ENCODE measurements at places on chromosomes 12 and 14. TPM values are rescaled to one million over a fixed set of nuclear protein-coding genes. Genes with fewer than 3 reads are reported as not detected.

GRCh38 chr12:62192903-62193250 lies 67.3 kb upstream of the USP15 start:
- peaks cover 5% of the 10 kb centered on the region for H3K36me3 ChIP-seq
- peaks cover 42% of the 10 kb centered on the region for H3K27me3 ChIP-seq
- peaks cover 22% of the 10 kb centered on the region for H3K4me1 ChIP-seq
- peak overlapping the region; percentile 89 for H3K4me3 ChIP-seq
- no peak for DNase-seq
- no peak overlapping the region for H3K27ac ChIP-seq

DNA sequence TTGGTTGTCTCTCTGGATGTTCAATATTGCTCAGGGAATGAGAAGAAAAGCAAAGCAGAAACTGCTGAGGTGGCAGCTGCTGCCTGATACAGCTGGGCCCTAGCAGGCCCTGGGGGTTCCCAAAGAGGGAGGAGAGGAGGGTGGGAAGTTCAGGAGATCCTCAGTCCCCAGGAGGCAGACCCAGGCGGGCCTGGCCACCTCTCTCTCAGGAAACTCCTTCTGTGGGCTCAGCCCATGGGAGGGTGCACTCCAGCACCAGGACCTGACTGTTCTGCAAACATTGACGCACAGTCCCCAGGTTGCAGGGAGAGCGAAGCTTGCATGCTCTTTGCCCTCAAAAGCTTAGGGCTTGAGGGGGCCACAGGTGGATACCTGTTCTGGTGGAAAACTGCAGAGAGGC lies 29.6 kb downstream of the IRF2BPL start:
- no peaks in the 10 kb centered on the region for H3K36me3 ChIP-seq
- H3K4me1 ChIP-seq = peaks cover 12% of the 10 kb centered on the region
- H3K27me3 ChIP-seq = peaks cover 11% of the 10 kb centered on the region
- H3K27ac ChIP-seq = no peak overlapping the region
- no peak overlapping the region for H3K4me3 ChIP-seq

- peak overlapping the region; percentile 88 for H3K27ac ChIP-seq
- peaks cover 7% of the 10 kb centered on the region for H3K4me1 ChIP-seq
- DNase-seq = no peak
- H3K36me3 ChIP-seq = peaks cover 19% of the 10 kb centered on the region
Measured at GRCh38 chr12:117161460-117162166, 28.7 kb downstream of the FBXO21 start.

DNA sequence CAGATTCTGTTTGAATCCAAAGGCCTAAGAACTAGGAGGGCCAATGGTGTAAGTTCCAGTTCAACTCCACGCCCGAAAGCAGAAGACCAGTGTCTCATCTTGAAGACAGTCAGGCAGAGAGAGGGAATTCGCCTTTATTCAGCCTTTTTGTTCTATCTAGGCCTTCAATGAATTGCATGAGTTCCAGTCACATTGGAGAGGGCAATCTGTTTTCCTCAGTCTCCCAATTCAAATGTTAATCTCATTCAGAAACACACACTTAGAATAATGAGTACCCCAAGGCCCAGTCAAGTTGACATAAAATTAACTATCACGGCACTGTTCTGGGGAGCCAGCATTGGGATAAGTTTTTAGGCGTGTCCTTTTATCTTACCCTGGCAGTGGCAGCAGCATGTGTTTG lies 65.8 kb downstream of the C14orf39 start:
- no peaks in the 10 kb centered on the region for H3K27me3 ChIP-seq
- H3K36me3 ChIP-seq = peaks cover 2% of the 10 kb centered on the region

DNA sequence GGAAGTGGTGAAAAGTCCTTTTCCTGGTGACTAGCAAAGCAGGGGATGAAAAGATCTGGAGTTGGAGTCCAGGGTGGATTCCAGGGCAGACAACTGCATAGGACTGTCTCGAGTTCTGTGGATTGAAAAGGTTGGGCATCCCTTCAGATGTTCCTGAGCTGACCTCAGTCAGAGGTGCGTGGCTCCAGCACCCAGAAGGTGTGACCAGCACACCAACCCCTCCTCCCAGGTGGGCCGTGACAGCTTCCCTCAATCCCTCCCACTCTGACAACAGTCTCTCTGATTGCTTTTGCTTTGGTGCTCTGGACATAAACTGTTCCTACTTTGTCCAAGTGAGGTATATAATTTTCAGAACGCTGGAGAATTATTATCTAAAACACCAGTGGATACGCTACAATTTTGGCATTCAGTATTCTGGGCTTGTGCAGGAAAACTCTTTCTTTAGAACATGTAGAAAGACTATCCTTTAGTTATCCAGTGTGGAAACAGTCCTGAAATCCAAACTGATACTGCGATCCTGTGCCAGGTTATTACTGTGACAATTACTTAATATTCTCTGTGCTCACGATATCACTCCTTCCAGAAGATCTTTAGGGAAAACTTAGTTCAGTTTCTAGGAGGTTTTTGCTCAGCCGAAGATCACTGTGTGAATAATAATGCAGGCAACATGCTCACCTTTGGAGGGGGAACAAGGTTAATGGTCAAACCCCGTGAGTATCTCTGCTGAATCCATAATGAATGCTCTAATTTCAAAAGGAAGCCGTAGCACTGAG lies 87.9 kb downstream of the DAD1 start:
- H3K27me3 ChIP-seq = no peaks in the 10 kb centered on the region
- H3K4me3 ChIP-seq = peak overlapping the region; percentile 85
- H3K27ac ChIP-seq = peak overlapping the region; percentile 100
- no peak for DNase-seq

- peak overlapping the region; percentile 24 for H3K27ac ChIP-seq
- H3K36me3 ChIP-seq = peaks cover 2% of the 10 kb centered on the region
- H3K4me1 ChIP-seq = peaks cover 4% of the 10 kb centered on the region
- H3K27me3 ChIP-seq = no peaks in the 10 kb centered on the region
- H3K4me3 ChIP-seq = no peak overlapping the region
Measured at GRCh38 chr12:109579639-109580038, 6.0 kb downstream of the MVK start.

DNA sequence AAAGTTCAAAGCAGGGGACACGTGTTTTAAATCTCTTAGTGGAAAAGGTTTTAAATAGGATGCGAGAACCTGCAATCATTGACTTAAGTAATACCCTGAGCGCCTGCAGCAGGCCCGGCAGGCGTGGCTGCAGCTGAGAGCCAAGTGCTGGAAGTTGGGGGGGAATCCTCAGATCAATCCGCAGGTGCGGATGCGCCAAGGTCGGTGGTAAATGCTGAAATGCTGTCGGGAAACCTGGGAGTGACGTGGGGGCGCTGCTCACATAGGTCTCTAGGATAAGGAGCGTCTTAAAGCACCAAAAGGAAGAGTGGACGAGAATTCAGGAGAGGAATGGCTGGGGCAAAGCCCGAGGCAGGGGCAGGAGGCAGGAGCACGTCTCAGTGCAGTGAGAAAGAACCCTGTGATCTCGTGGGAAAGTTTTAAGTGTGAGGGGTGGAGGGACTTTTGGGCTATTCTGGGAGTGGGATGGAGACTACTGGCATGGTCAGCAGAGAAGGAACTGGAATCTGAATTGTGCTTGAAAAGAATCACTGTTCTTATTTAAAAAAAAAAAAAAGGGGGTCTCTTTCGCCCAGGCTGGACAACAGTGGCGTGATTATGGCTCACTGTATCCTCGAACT lies 883 bp upstream of the CDCA4 start:
- H3K4me1 ChIP-seq = peaks cover 39% of the 10 kb centered on the region
- peak; percentile 28 for DNase-seq
- H3K27ac ChIP-seq = peak overlapping the region; percentile 98
- H3K27me3 ChIP-seq = no peaks in the 10 kb centered on the region
- H3K36me3 ChIP-seq = no peaks in the 10 kb centered on the region

- H3K27ac ChIP-seq = no peak overlapping the region
- H3K4me1 ChIP-seq = peaks cover 20% of the 10 kb centered on the region
- H3K36me3 ChIP-seq = peaks cover 16% of the 10 kb centered on the region
- H3K27me3 ChIP-seq = peaks cover 77% of the 10 kb centered on the region
- peak overlapping the region; percentile 41 for H3K4me3 ChIP-seq
- DNase-seq = no peak
Measured at GRCh38 chr12:50059440-50060119, 2.2 kb downstream of the ASIC1 start.

DNA sequence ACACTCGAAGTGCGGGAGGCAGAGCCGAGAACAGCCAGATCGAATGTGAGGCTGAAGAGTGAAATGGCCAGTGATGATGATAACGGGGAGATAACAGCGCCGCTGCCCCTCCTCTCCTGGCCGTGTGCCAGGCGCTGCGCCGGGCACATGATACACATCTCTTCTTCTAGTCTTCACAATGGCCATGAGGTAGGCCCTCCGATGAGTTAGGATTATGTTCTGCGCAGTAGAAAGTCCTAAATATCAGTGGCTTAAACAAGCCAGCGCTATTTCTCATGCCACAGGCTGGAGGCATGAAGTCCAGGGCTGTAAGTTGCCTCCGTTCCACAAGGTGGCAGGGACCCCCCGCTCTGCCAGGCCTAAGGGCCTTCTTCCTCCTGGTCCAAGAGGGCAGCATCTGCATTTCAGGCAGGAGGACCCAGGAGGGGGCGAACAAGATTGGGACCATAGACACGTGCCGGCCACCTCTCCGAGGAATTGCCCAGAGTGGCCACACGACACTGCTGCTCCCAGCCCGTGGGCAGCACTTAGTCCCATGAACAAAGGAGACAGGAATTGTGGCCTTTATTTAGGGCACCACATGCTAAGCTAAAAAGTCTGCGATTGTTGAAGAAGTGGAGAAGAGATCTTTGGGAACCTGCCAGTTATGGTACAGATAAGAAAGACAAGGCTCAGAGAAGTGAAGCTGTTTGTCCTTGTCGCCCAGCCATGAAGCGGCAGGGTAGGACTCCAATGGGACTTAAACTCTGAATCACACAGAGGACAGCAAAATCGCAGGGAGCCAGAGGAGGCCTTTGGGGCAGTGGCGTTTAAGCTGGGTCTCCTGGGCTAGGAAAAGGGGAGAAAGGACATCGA lies 10.9 kb upstream of the HVCN1 start:
- H3K27me3 ChIP-seq = no peaks in the 10 kb centered on the region
- peak overlapping the region; percentile 31 for H3K4me3 ChIP-seq

- H3K27me3 ChIP-seq = peaks cover 20% of the 10 kb centered on the region
- H3K4me1 ChIP-seq = peaks cover 3% of the 10 kb centered on the region
Measured at GRCh38 chr14:32509632-32510187, 180.6 kb downstream of the AKAP6 start.

DNA sequence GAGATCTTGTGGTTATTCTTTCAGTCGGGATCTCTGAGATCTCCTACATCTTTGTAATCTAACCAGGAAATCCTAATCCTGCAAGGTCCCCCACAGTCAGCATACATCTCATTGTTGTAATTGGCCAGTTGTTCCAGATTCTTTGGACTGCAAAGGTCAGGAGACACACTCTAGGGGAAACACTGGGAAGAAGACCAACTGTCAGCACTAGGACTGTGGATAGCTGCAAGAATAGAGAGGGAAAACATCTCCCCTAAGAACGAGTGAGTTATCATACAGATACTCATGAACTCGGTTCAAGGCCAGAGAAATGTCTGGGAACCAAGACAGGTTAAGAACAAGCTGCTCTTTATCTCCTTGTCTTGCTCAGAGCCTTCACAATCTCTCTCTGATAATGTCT lies 217.9 kb upstream of the TMPO start:
- H3K27me3 ChIP-seq = peaks cover 33% of the 10 kb centered on the region
- no peak for DNase-seq
- no peaks in the 10 kb centered on the region for H3K4me1 ChIP-seq
- H3K4me3 ChIP-seq = no peak overlapping the region
- H3K27ac ChIP-seq = no peak overlapping the region
- H3K36me3 ChIP-seq = no peaks in the 10 kb centered on the region

- H3K4me3 ChIP-seq = no peak overlapping the region
- DNase-seq = no peak
- peaks cover 1% of the 10 kb centered on the region for H3K36me3 ChIP-seq
- no peaks in the 10 kb centered on the region for H3K27me3 ChIP-seq
Measured at GRCh38 chr12:67457778-67458665, 188.9 kb downstream of the CAND1 start.

The ACSM4 gene
- not detected for total RNA-seq

The SYNE3 gene
- 59.6 TPM for total RNA-seq

The GARIN6 gene
- not detected for total RNA-seq

The KRT72 gene
- total RNA-seq = 1.6 TPM
